Stimulated activated CD8-positive, alpha-beta memory T cell treated with anti-CD3 and anti-CD28 coated beads, Interleukin-7, amount 100 ng/mL, for 4 hours (primary cell): ENCODE measurements at places on chromosomes 1 and 21.

GRCh38 chr1:180842052-180842451 is 70.6 kb upstream of the KIAA1614 start:
- no peak for DNase-seq

- no peak for DNase-seq
Measured at GRCh38 chr1:229862017-229862774, 204.8 kb upstream of the GALNT2 start.

GRCh38 chr1:117611894-117612483 is 6.1 kb downstream of the TENT5C start:
- no peak for DNase-seq

GRCh38 chr1:98292994-98293393 is 368.5 kb upstream of the SNX7 start:
- DNase-seq = no peak

- no peak for DNase-seq
Measured at GRCh38 chr1:47689894-47690293, 252.1 kb downstream of the FOXD2 start.

DNA sequence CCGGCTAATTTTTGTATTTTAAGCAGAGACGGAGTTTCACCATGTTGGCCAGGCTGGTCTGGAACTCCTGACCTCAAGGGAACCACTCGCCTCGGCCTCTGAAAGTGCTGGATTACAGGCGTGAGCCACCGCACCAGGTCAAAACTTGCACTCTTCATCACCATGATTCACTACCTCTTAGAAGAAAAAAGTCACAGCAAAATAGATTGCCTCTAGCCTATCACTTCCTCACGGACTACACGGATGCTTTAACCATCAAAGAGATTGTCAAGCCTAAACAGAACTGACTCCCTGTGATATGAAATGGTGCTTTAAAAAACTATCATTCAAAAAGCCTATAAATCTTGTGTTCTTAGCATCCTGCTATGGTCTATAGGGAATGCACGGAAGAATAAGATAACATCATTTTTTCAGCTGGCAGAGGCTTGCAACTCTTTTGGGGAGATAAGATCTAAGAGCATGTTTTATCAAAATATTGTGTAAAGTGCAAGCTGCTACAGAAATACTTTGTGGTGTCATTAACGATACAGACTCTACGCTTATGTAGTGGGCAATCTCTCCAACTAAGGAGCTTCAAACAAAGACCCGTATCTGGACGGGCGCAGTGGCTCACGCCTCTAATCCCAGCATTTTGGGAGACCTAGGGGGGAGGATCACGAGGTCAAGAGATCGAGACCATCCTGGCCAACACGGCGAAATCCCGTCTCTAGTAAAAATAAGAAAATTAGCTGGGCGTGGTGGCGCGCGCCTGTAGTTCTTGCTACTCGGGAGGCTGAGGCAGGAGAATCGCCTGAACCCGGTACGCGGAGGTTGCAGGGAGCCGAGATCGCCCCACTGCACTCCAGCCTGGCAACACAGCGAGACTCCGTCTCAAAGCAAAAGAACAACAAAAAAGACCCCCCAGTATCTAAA is 966 bp downstream of the TFB2M start:
- no peak for DNase-seq

DNA sequence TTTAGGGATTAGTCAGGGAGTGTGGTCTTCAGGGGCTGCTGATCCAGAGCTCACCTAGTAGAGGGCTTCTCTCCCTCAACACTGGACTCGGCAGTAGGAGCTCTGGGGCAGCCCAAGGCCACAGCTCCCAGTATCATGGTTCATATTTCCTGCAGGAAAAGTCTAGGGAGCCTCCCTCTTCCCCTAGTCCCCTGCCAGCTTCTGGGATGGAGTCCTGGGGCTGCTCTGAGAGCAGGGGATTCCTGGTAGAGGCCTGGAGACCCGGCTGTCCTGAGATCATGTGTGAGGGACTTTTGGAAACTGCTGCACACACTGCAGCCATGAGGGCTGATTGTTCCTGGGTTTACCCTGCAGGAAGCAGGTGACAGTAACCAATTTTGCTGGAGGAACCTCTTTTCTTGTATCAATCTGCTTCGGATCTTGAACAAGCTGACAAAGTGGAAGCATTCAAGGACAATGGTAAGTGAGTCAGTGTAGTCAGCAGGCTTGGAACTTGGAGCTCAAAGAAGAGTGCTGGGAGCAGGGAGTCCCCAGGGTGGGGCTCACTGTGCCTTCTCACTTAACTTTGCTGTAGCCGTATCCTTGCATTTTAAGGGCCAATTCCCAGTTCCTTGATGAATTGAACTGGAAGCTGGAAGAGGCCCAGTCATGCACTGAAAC is 16.3 kb downstream of the STRIP1 start:
- DNase-seq = no peak

- no peak for DNase-seq
Measured at GRCh38 chr1:240575981-240576662, 35.8 kb downstream of the GREM2 start.

- no peak for DNase-seq
Measured at GRCh38 chr1:107889524-107889923, 75.5 kb downstream of the VAV3 start.

- DNase-seq = no peak
Measured at GRCh38 chr1:193183019-193183627, 3.3 kb downstream of the B3GALT2 start.

- no peak for DNase-seq
Measured at GRCh38 chr21:38148046-38148445, 108.7 kb upstream of the KCNJ15 start.

- no peak for DNase-seq
Measured at GRCh38 chr1:65758128-65758527, 34.6 kb upstream of the PDE4B start.

DNA sequence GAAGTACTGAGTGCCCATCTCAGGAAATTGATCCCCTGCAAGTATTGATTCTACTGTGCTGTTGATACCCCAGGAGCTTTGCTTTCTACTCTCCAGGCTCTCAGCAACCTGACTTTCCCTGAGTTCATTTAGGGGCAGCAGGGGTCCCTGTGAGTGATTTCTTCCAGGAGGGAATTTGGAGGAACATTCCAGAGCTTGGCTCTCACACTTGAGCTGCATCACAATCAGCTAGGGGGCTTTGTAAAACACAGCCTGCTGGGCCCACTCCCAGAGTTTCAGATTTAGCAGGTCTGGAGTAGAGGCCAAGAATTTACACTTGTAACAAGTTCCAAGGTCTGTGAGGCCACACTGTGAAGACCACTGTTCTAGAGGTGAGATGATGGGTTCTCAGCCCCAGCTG is 16.1 kb upstream of the ACTL8 start:
- DNase-seq = no peak

GRCh38 chr1:59057796-59058195 is 239.1 kb upstream of the FGGY start:
- no peak for DNase-seq

- no peak for DNase-seq
Measured at GRCh38 chr1:231856894-231857293, 230.3 kb downstream of the DISC1 start.

- DNase-seq = no peak
Measured at GRCh38 chr21:45393833-45394638, 10.9 kb upstream of the COL18A1 start.

- DNase-seq = no peak
Measured at GRCh38 chr1:63795455-63795854, 21.6 kb downstream of the ROR1 start.

DNA sequence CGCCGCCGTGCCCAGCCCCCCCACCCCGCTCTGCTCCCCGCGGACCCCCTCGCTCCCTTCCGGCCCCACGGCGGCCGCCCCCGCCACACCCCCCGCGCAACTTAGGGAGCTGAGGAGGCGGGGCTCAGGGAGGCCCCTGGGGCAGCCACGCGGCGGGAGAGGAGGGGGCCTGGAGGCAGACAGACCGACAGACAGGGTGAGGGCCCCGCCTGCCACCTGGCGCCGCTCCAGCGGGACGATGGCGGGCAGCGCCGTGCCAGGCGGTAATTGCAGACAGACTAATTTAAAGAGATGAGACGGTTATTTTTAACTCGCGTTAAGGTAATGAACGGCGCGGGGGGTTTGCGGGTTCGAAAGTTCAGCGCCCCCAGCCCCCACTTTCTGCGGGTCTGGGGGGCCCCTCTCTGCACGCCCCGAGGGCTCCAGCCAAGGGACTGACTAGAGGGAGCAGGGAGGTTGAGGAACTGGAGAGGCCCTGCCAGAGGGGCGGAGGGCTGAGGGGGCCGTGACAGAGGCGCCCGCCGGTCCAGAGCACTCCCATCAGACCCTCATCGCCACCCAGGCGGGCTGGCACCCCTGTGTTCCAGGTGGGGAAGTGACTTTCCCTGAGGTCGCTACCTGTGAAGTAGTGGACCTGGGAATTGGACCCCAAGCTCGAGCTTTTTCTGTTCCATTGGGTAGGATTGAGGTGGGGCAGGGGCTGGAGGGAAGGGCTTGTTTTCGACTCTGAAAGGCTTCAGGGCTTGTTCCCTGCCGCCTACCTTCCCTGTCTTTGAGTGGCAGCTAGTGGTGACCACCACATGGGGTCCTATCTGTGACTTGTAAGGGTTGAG is 5.4 kb downstream of the FOXO6 start:
- peak; percentile 36 for DNase-seq

GRCh38 chr1:211386921-211387320 is 60.3 kb downstream of the TRAF5 start:
- no peak for DNase-seq

DNA sequence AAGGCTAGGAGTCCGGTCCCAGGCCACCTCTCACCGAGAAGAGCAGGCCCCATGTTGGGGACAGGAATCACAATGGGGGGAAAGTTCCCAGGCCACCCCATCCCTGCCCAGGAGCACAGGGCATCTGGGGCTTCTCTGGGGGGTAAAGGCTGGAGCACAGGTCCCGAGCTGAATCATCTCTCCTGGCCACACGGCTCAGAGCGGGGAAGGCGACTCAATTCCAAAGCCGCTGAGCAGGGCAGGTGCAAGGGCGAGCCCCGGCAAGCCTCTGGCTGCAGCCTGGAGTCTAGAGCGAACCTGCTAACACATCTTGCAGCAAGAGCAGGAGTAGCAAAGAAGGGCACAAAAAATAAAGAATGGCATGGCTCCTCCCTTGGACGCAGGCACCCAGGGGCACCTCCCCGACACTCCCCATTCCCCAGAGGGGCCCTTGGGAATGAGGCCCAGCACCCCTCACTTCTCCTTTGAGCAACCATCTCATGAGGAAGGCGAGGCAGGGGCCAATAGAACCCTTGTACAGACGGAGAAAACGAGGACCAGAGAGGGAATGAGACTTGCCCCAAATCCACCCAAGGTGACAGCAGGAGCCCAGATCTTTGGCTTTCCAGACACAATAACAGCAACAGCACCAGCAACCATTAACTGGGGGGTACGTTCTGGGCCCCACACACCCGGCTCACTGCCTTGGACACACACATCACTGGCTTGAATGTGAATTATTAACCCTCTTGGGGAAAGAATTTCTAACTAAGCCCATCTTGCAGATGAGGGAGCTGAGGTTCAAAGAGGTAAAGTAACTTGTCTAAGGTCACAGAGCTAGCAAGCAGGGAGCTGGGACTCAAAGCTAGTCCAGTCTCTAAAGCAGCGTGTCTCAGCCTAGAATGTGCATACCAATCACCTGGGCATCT is 20.7 kb upstream of the ALDH4A1 start:
- no peak for DNase-seq
